ENCODE measurements at places on chromosomes 13 and 19.

DNA sequence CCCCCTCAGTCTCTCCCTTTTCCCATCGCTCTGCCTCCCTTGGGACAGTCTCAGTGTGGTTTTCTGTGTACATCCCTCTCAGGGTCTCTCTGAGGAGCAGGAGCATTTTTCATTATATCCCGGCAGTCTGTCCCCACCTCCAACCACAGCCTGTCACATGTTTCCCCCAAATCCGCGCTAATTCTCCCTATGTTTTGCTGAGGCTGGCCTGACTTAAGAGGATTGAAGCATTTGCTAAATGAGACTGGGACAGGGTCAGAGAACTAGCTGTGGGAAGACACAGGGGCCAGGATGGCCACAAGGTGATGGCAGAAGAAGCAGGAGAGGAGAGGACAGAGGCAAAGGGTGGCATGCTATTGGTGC, 5.5 kb downstream of the TPRX1 start:
- DNase-seq = no peak

DNA sequence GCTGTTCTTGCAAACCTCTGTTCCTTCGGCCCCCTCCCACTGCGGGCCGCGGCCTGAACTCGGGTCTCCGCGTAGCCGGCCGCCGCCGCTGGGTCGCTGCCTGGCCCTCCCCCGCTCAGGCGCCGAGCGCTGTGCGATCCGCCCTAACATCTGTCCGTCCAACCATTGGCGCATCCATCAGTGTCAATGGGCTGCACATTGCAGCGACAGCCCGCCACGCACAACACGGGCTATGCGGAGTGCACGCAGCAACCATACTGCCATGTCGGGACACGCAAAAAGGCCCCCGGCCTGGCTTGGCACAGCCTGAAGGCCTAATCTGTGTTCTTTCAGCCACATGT, 2.6 kb upstream of the TSHZ3 start:
- no peak for DNase-seq

DNA sequence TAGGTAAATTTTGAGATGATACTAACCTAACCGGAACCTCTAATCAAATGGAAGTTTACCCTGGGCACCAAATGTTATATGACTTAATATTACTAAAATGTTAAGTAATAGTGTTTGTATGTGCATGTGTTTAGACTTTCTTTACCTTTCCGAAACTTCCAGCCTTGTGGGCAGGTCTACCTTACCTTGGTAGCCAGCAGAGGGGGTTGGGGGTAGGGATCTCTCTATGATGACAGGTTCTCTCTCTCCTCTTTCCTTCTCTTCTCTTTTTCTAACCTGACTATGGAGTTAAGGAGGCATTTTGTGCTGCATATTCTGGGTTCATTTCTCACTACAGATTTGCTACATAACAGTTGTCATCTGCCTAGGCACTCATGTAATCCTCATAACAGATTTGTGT, 6.8 kb upstream of the FRY start:
- DNase-seq = no peak

DNA sequence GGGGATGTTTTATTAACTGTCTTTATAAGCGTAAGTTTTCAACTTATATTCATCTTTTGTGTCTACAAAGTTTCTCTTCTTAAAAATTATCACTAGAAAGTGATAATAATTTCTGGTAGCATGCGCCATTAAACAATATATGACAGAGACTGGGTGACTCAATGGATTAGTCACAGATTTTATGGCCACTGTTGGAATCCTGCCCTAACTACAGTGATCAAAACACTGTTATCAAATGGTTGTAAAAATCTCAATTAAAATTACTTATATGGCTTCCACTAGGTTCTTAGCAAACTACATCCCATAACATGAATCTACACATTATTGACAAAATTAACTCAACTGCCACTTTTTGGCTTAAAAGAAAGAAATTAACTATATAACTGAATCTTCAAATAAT, 350.0 kb downstream of the DACH1 start:
- DNase-seq = no peak

- peak; percentile 83 for DNase-seq
Observed at GRCh38 chr13:21675095-21675991, 4.5 kb downstream of the FGF9 start.

All from cerebellum (tissue), 4 donors.